ENCODE measurements at places on chromosomes 11 and 22.

GRCh38 chr22:17795661-17796548 lies 21.6 kb upstream of the BID start:
- DNase-seq = no peak

DNA sequence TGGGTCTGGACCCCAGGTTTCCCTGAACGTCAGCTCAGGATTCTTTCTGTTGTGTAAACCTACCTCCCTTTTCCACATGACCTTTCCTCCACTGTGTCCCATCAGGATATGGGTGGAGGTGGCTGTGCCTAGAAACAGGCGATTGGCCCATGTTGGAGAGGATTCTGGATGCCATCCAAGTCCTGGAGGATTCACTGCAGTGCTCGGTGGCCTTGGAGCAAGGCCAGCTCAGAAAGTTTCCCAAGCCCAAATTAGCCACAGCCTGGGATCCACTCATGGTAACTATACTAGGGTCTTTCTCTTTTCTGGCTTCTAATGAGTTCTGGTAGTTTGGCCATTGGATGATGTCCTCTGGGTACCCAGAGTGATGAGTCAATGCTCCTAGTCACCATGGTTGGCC lies 141.6 kb downstream of the SNX19 start:
- DNase-seq = peak; percentile 8

GRCh38 chr22:27131346-27131745 lies 474.0 kb downstream of the MIAT start:
- no peak for DNase-seq

DNA sequence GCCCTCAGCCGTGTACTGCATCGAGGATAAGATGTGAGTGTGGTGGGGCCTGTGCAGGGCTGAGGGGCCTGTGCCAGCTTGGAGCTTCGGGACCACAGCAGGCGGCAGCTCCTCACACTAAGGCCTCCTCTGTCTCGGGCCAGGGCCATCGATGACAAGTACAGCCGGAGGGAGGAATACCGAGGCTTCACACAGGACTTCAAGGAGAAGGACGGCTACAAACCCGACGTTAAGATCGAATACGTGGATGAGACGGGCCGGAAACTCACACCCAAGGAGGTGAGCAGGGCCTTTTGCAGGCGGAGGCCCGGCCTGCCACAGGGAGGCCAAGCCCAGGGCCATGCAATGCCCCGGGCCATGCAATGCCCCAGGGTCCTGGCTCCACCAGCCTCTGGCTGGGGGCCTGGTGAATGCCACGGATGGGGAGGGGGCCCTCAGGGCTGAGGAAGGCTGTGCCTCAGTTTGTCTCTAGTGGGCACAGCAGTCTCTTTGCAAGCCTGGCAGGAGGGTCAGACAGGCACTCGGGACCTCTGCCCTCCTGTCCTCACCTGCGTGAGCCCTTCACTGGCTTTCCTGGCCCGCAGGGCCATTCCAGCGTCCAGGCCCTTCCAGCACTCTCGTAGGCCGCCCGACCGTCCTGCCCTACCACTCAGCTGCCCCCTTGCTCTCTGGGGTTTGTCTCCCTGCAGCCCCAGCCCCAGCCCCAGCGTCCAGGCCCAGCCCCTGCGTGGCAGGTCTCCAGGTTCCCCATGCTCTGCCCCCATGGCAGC lies 16.3 kb downstream of the SART1 start:
- DNase-seq = no peak

GRCh38 chr22:47123006-47123826 lies 360.8 kb downstream of the TBC1D22A start:
- DNase-seq = no peak

- no peak for DNase-seq
Observed at GRCh38 chr11:6391537-6392134, 1.4 kb downstream of the SMPD1 start.

DNA sequence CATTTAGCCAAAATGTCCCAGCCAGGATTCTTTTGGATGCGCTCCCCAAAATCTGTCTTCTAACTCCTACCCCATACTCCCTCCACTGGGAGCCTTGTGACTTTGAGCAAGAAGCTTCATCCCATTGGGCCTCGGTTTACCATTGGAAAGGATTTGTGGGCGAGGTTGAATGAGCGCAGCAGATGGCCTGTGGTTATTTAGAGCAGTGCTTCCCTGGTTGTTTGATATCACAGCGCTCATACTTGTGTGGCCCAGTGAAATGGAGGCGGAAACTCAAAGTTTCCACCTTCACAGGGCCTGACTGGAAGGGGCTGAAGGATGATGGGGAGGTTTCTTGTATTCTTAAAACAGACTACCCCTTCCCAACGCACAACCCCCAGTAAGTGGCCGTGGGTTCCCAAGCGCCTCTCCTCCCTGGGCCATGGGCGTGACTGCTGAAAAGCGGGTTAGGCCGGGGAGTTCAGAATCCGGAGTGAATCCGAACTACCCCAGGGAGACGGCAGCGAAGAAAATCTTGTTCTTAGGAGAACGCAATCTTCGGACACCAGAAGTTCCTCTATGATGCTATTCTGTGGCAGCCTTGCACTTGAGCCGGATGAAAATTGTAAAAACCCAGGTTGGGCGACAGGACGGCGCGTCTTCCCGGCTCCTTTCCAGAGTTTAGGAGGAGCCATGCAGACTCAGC lies 1.2 kb upstream of the ATF4 start:
- DNase-seq = no peak

DNA sequence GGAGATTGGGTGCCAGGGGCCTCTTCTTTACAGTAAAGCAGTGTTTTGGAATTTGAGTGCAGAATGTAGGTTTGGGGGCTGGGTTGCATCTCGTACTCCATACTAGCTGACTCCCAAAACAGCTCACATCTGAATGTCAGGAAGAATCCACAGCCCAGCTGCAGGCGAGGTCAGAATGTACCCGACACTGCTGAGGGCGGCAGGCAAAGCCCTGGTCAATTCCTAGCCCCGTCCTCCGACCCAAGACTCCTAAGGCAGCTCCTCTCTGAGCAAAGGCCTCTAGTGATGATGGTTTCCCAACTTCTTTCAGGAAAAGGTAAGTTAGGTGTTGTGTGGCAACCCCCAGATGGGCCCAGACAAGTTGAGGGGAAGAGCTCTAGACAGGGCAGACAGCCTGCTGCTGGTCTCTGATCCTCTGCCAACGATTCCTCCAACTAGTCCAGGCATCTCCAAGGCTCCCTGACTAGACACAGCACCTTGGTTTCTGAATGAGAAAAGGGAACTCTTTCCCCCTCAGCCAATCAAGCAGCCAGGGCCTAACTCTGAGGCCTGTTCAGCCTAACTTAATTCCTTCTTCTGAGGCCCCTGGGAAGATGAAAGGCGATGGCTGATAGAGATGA lies 8.6 kb downstream of the LARGE2 start:
- no peak for DNase-seq

- DNase-seq = no peak
Observed at GRCh38 chr11:80297858-80298632, 857.2 kb upstream of the TENM4 start.

- no peak for DNase-seq
Observed at GRCh38 chr11:94018721-94019120, 2.4 kb upstream of the HEPHL1 start.

GRCh38 chr11:130180491-130180890 lies 20.9 kb downstream of the ST14 start:
- no peak for DNase-seq

- no peak for DNase-seq
Observed at GRCh38 chr11:75576499-75576918, 14.5 kb downstream of the SERPINH1 start.

DNA sequence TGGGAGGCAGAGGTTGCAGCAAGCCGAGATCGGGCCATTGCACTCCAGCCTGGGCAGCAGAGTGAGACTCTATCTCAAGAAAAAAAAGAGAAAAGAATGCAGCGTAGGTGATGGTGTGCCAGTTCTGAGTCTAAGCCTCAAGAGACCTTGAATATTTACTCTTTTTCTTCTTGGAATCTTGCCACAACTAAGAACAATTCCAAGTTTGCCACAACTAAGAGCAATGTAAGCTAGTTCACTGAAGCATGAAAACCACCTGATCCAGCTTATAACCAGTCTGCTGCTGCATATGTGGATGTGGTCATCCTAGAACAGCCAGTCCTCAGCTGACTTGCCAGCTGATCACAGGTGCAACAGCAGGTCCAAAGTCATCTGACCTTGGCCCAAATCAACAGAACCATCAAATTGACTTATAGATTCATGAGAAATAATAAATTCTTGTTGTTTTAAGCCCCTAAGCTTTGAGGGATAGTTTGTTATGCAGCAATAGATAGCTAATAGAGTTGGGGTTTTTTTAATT lies 25.4 kb upstream of the SEZ6L start:
- DNase-seq = no peak

DNA sequence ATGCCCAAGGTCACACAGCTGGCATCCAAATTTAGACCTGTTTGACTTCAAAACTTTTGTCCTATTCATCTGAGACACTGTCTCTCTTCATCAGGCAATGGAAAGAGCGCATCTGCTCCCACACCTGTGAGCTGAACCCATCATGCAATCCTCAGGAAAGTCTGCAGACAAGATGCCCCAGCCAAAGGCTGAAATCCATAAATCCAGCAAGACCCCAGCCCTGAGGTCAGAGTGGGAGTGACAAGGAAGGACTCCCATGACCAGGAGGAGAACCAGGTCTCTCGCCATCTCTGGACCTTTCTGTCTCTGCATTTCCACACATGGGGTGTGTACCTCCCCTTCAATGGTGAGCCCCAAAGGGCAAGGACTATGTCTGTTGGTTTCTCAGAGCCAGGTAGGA lies 83.6 kb upstream of the HMGXB4 start:
- DNase-seq = no peak

DNA sequence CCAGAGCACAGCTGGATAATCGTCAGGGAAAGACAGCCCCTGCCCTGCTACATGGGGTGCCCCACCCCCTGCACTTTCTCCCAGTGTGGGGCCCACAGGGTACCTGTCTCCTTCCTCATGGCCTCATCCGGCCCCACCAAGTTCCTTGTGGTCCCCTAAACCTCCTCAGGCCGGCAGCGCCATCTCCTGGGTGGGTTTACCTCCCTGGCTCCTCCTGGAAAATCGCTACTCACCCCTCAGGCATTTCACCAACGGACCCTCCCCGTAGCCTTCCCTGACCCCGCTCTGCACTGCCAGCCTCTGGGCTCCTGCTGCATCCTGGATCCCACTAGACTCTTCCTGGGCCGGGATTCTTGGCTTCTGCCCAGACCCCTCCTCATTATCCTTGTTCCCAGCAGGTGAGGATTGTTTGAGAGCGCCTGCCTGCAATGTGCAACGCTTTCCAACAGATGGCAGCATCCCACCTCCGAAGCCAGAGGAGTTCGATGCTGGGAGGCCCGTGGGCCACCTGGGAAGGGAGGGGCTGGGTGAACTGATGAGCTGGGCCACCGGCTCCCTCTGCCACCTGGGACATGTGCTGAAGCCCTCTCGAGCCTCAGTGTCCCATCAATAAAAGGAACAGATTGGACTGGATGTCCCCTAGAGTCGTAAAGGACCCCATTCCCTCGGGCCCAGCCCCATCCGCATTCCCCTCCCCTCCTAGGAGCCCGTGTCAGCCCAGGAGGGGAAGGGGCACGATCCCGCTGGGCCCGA lies 44.2 kb upstream of the TTLL12 start:
- DNase-seq = peak; percentile 87

Measured in ecto neural progenitor cell (in vitro differentiated cells).